ENCODE measurements at places on chromosomes 1 and 21. TPM values are rescaled to one million over a fixed set of nuclear protein-coding genes. Genes with fewer than 3 reads are reported as not detected.

The CYP4A22 gene
- not detected for total RNA-seq

- peak; percentile 82 for DNase-seq
Observed at GRCh38 chr1:212477014-212477679, 44.4 kb downstream of the NENF start.

The AQP10 gene
- not detected for total RNA-seq

The AUNIP gene
- not detected for total RNA-seq

DNA sequence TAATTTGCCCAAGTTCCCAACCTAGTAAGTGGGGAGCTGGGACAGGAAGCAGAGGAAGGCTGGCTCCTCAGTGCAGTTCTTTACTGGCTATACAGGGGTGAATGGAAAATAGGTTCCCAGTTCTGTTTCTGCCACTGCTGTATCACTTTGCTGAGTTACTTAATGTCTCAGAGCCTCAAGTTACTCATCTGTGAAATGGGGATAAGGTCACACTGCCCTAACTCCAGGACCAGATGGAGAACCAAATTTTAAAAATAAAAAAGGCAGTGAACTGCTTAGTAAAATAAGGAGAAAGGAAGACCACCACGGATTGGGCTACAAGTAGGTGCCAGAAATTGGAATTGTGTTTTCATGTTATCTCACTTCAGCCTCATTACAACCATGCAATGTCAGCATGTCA is 147.8 kb downstream of the OMA1 start:
- no peak for DNase-seq

The BTBD8 gene
- 4.5 TPM for total RNA-seq

The SPRR5 gene
- not detected for total RNA-seq

GRCh38 chr1:85984636-85985035 is 171.9 kb downstream of the COL24A1 start:
- DNase-seq, result no peak

GRCh38 chr1:158813164-158813563 is 18.0 kb upstream of the MNDA start:
- DNase-seq, result no peak

The ODF2L gene
- 13.0 TPM for total RNA-seq

The LRRC7 gene
- 6.2 TPM for total RNA-seq

All from left cardiac atrium (tissue), 4 donors.